ENCODE measurements at places on chromosomes 5 and 9.
A peak's percentile ranks its signal among the peaks of the same experiment; 100 is the strongest.

DNA sequence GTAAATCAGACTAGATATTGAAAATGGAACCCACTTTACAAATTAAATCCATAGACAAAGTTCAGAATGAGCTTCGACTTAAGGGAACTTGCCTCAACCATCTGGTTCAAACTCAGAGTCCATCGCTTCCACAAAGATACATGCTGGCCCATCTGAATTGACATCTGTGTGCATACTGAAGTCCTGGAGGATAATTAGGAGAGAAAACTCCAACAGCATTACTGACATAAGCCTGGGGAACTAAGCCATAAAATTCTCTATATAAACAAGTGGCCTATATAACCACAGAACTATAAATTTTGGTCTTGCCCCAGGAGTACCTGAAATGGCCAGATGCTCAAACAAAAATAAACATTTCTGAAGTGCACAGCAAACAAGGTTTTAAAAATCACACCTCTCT lies 94.4 kb downstream of the IZUMO3 start:
- no peak for DNase-seq

DNA sequence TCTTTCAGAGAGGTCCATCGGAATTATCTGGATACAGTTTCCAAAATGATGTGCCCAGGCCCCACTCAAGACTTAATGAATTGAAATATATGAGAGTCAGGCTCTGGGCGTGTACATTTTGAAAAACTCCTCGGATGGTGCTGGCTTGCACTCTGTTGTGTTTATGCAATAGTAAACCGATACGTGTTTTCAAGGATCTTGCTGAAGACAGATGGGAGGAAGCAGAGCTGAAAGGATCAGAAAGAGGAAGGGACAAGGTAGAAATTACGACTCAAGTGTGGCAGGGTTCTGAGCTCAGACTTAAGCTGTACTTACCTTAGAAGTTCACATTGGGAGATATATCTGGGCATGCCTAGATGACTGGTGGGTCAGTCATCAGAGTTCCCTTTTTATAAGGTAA lies 13.7 kb upstream of the STOM start:
- DNase-seq = no peak

- no peak for DNase-seq
Observed at GRCh38 chr5:173045474-173045873, 10.7 kb upstream of the CREBRF start.

- DNase-seq = no peak
Observed at GRCh38 chr5:148425808-148426207, 42.0 kb downstream of the FBXO38 start.

DNA sequence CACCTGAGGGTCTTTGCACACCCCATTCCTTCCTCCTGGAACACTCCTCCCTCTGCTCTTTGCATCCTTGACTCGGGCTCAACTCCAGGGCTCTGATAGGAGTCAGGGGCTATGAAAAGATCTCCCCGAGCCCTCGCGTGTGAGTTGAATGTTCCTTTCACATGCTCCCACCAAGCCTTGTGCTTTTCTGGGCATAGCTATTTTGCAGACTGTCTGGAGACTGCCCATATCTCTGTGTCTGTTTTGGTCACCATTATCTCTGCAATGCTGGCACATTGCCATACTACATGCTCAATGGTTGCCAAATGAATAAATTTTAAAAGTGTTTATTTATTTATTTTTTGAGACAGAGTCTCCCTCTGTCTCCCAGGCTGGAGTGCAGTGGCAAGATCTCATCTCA lies 56.9 kb upstream of the PLPP1 start:
- no peak for DNase-seq

DNA sequence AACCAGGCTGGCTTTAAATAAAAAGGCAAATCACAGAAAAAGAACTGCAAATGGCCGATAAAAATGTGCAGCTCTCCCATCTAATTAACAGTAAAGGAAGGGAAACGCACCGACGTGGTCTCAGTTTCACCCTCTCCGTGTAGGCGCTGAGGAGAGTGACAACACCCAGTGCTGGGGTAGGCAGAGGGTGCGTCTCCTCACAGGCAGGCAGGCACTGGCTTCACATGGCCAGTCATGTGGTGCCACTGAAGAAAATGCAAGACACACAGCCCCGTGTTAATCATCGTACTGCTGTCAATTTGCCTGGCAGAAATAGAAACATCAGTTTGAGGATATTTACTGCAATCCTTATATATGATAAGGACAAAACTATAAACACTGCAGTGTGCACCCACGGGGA lies 178.4 kb downstream of the FANCC start:
- DNase-seq = no peak

DNA sequence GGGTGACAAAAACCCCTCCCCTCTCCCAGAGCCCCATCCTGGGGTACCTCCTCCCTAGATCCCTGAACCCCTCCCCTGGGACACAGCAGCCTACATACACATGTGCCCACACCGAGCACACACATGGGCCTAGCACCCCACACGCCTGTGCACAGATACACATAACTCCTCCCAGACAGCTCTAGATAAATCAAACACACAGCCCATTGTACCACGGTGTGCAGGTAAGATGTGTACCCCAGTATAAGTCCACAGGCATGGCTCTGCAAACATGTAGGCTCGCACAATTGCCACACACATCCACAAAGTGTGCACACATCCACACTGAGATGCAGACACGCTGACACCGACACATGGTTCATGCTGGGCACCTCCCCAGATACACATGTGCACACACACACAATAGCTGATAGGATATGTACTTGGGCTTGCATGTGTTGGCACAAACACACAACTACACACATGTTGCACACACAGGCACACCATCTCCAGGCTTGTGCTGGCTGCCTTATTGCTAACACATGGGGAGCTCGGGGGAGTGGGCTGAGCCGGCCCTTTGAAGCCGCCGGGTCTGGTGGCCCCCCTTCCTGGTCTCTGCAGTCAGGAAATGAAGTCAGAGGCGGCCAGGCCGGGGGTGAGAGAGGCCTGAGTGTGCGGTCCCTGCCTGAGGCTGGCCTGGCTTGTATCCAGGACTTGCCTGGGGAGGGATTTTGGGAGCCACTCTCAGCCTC lies 30.2 kb downstream of the GOLGA2 start:
- DNase-seq = peak; percentile 82

- no peak for DNase-seq
Observed at GRCh38 chr5:172463031-172463430, 8.7 kb upstream of the SH3PXD2B start.

All from EL (cell line).